HuH-7.5 (cell line): ENCODE measurements at places on chromosomes 3 and 15.

GRCh38 chr3:8619548-8619947, 25.1 kb downstream of the SSUH2 start:
- no peak for DNase-seq

DNA sequence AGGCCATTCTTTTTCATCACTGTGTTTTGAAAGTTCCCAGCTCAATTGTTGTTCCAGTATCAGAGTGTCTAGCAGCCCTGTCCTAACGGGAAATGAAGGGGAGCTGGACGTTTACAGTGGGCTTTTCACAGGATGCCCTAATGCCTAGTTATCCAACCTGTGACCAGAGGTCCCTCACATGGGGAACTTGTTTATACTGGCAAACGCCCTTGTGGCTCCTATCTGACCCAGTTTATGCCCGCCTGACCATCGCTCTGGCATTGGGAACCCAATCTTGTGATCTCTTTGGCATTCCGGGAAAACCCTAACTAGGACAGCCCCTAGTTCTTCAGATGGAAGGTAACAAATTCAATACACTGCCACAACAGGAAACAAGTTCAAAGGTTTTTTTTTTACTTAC, 14.5 kb upstream of the MYRIP start:
- no peak for DNase-seq

DNA sequence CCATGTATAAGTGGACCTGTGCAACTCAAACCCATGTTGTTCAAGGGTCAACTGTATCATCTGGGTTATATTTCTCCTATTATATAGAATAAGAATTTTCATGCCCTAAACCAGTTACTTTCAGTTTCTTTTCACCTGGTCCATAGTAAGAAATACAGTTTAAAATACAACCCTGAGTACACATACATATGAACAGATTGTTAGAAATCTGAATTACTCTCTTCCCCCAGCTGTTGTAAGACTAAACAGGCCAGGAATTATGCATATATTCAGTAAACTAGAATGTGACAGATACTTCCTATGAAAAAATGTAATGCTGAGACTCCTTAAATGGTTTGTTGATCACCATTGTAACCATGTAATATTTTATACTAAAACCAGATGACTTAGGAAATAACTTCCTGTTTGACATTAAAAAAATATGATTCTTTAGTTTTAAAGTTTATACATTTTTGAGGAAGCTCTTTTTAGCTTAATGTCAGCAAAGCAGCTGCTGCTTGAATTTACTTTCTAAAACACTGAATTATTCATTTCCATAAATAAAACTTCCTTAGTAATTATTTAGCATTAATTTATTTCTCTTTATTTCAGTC, 52.5 kb upstream of the ZCWPW2 start:
- no peak for DNase-seq

GRCh38 chr15:63884953-63885352, 51.2 kb upstream of the HERC1 start:
- DNase-seq, result no peak

GRCh38 chr3:61685755-61686154, 124.4 kb downstream of the PTPRG start:
- no peak for DNase-seq
